ENCODE measurements at places on chromosomes 4 and X. TPM values are rescaled to one million over a fixed set of nuclear protein-coding genes. Genes with fewer than 3 reads are reported as not detected.

- DNase-seq: no peak
These were observed 150.0 kb downstream of the ANAPC10 start for GRCh38 chr4:144948009-144948408.

DNAAF6 gene
- total RNA-seq: 0.61 TPM

GRCh38 chr4:76688619-76689144, 209.3 kb downstream of the SOWAHB start:
- DNase-seq: no peak

DNA sequence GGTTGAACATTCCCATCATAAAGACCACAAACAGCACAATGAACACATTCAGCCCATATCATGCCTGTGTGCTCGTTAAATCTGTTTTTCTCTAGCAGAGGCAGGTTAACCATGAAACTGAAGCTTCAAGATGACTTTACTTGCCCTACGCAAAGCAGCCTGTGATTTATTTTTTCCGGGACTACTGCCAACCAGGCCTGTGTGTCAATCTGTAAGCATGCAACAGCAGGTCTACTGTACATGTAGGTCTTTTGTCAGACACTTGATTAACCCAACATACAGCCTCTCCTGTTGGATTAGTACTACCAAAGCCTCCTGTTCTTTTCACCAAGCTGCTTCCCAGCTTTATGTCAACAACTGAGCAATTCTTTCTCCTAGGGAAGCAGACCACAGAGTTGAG, 85.5 kb upstream of the ACSL1 start:
- DNase-seq: no peak

SPATA4 gene
- total RNA-seq: 1.0 TPM

SHROOM2 gene
- total RNA-seq: 15.7 TPM

DNA sequence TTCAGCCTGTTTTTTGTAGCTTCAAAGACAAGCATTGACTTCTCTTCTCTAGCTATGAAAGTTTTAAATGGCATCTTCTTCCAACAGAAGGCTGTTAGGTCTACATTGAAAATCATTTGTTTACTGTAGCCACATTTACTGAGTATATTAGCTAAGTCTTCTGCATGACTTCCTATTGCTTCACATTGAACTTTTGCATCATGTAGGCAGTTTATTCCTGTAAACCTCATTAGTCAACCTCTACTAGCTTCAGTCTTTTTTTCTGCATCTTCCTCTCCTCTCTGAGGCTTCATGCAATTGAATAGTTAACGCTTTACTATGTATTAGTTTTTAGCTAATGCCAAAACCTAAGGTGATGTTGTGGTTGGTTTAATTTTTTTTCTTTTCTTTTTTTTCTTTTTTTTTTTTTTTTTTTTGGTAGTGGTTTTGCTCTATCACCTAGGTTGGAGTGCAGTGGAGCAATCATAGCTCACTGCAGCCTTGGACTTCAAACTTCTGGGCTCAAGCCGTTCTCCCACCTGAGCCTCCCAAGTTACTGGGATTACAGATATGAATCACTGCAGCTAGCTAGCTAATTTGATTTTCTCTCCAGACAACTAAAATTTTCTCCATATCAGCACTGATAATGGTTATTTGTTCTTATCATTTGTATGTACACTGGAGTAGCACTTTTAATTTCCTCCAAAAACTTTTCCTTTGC, 3.4 kb downstream of the UGT2A3 start:
- no peak for DNase-seq

PLXNB3 gene
- total RNA-seq: 4.6 TPM

DNA sequence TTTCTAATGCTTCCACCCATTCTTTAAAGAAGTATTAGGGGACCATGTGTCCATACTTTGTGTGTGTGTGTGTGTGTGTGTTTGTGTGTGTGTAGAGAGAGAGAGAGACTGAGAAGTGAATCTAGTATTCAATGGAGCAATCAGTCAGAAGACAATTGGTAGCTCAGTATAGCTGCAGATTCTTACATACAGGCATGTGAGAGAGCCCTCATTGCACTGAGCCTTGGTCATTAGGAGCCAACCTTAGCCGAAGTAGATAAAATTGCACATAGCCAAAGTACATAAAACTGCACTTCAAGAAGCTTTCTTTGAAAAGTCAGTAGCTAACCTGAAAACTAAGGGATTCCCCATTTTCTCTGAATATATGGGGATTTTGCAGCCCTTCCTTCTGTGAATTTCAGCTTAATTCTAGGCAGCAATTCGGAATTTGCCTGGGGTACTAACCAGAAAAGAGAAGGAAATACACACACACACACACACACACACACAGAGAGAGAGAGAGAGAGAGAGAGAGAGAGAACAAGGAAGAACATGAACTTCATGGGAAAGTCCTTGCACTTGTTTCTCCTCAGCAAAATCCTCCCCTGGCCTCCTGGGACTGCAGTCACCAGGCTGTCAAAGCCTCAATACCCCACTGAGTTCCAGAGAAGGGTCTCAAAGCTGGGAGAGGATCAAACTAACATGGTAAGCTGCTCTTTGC, 1.7 kb upstream of the PRDM8 start:
- DNase-seq: no peak

DNA sequence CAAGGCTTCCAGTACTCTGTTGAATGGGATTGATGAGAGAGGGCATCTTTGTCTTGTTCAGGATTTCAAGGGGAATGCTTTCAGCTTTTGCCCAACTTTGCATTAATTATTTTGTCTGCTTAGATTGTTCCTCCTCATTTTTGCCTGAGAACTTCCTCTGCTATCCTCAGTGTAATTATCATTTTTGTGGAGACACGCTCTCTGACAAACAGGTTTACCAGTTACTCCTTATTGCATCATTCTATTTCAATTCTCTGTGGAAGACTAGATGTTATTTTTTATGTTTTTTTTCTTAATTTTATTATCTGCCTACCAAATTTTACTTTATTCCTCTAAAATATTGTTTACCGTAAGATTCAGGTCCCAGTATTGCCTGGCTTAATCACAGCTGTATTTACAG, 349.2 kb downstream of the ADGRL3 start:
- no peak for DNase-seq

DNA sequence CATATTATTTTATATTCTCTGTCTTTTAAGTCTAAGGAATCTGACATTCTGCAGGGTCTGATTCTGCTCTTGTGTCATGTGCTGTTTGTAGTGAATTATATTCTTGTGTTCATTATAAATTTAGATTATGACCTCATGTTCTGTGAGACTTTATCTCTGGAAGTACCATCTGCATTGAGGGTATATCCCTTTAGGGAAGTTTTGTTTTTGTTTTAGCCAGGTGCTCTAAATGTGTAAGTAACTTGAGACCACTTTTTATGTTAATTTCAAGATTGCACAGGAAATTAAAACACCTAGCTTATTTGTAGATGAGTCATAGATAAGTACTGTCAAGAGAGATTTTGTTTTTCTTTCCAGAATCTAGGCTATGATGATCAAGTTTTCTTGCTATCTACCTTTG, 35.0 kb upstream of the DKK2 start:
- no peak for DNase-seq

GRCh38 chr4:48997962-48998361, 11.9 kb downstream of the CWH43 start:
- DNase-seq: no peak

DNA sequence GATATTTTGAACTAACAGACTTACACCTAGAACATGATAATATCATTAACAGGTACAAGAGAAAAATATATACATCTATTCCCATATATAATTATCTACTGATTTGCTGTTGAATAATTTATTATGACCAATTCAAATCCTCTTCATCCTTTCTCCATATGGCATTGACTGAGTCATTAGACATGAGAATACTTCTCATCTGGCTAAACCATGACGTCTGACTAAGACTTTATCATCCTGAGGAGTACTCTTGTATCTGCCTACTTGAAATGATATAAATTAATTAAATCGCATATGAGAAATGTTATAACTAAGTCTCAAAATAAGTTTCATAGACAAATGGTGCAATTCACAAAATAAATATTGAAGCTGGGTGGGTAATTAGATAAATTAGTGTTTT, 67.4 kb downstream of the EMCN start:
- DNase-seq: no peak

GRCh38 chr4:121278811-121279368, 101.9 kb downstream of the QRFPR start:
- no peak for DNase-seq

GRCh38 chr4:7472442-7473013, 37.8 kb upstream of the PSAPL1 start:
- no peak for DNase-seq

DNA sequence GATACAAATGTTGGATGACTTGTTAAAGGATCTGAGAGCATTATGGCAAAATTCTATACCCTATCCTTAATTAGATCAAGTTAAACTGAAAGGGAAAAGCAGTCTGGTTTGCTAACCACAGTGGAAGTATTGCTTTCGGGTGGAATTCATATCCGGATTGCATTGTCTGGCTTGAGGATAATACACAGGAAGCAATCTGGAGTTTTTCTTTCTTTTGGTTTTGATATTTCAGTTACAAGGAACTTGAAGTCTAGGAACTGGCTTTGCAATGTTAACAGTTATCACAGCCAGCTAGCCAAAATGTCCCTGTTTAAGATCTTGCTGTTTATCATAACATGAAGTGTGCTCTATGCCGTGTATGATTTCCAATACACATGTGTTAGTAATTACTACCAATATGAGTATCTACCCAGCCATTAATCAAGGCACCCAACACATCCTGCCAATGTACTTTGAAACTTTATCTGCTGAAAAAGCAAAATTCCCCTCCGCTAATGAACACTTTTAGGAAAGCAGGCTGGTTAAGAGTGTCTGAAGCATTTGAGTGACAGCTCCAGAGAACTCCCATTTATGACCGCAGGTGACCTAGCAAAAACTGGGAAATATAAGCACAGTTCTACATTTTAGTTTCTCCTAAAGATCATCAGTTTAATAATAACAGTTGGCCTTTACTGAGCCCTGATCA, 146.4 kb downstream of the PALLD start:
- no peak for DNase-seq

WAS gene
- total RNA-seq: 11.7 TPM

Measured in upper lobe of left lung (tissue), 6 donors.